Bronchial smooth muscle cell (primary cell): ENCODE measurements at places on chromosomes 4 and X. TPM values are rescaled to one million over a fixed set of nuclear protein-coding genes. Genes with fewer than 3 reads are reported as not detected.

AKAP14 gene
- total RNA-seq, result not detected in 2 replicates

XG gene
- total RNA-seq, result 0.52 and 6.1 TPM in 2 replicates

SHOX gene
- total RNA-seq, result not detected in 2 replicates

IL13RA1 gene
- total RNA-seq, result 22.2 and 62.9 TPM in 2 replicates

DRP2 gene
- total RNA-seq, result 1.9 and 2.3 TPM in 2 replicates

ABLIM2 gene
- 0.09 TPM in 1 of 2 replicates, not detected in the other for total RNA-seq

IL13RA2 gene
- 51.9 and 56.7 TPM in 2 replicates for total RNA-seq

ARAP2 gene
- total RNA-seq, result 0.16 and 0.69 TPM in 2 replicates

XAGE1A gene
- not detected in 2 replicates for total RNA-seq

PRMT9 gene
- 10.1 and 13.4 TPM in 2 replicates for total RNA-seq

SATL1 gene
- not detected in 2 replicates for total RNA-seq

CT45A8 gene
- not detected in 2 replicates for total RNA-seq

ARHGEF38 gene
- total RNA-seq, result not detected in 2 replicates

FAM184B gene
- total RNA-seq, result not detected in 2 replicates

C1QTNF7 gene
- total RNA-seq, result 1.2 and 3.0 TPM in 2 replicates

SPP1 gene
- 0.09 and 0.47 TPM in 2 replicates for total RNA-seq

CMC4 gene
- total RNA-seq, result 3.0 and 7.1 TPM in 2 replicates

PNMA6F gene
- total RNA-seq, result not detected in 2 replicates

SLC9B1 gene
- 1.1 and 2.2 TPM in 2 replicates for total RNA-seq

ATP1B4 gene
- total RNA-seq, result not detected in 2 replicates

S100P gene
- 0.32 and 1.4 TPM in 2 replicates for total RNA-seq

CD40LG gene
- not detected in 2 replicates for total RNA-seq

PLXNA3 gene
- total RNA-seq, result 9.1 and 16.4 TPM in 2 replicates

VSIG4 gene
- not detected in 2 replicates for total RNA-seq

COQ2 gene
- 4.6 and 11.8 TPM in 2 replicates for total RNA-seq

SPON2 gene
- total RNA-seq, result 573 and 703 TPM in 2 replicates

COL4A6 gene
- 0.09 and 1.1 TPM in 2 replicates for total RNA-seq

AMTN gene
- not detected in 2 replicates for total RNA-seq

CXCL11 gene
- not detected in 2 replicates for total RNA-seq
